ENCODE measurements at places on chromosomes 6 and 20. TPM values are rescaled to one million over a fixed set of nuclear protein-coding genes. Genes with fewer than 3 reads are reported as not detected.

- no peak for DNase-seq
These were observed 81.9 kb upstream of the E2F3 start for GRCh38 chr6:20319520-20320357.

DNA sequence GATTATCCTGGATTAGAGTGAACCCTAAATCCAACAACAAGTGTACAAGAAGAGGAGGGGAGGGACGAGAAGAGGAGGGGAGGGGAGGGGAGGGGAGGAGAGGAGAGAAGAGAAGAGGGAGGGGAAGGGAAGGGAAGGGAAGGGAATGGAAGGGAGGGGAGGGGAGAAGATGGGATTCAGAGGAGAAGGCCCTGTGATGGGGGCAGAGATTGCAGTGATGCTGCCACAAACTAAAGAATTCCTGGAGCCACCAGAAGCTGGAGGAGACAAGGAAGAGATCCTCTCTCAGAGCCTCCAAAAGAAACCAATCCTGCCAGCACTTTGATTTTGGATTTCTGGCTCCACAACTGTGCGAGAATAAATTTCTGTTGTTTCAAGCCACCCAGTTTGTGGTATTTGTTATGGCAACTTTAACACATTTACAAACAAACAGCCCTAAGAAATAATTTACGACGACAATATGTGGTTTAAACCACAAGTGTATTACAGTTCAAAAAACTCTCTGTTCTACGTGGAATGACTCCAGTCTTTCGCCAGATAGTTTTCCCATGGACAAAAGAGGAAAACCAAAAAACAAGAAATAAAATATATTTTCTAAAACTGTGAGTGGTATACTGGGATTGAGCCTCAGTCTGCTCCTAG lies 235.4 kb downstream of the HDGFL1 start:
- no peak for DNase-seq

Gene GGTLC1
- not detected for total RNA-seq

DNA sequence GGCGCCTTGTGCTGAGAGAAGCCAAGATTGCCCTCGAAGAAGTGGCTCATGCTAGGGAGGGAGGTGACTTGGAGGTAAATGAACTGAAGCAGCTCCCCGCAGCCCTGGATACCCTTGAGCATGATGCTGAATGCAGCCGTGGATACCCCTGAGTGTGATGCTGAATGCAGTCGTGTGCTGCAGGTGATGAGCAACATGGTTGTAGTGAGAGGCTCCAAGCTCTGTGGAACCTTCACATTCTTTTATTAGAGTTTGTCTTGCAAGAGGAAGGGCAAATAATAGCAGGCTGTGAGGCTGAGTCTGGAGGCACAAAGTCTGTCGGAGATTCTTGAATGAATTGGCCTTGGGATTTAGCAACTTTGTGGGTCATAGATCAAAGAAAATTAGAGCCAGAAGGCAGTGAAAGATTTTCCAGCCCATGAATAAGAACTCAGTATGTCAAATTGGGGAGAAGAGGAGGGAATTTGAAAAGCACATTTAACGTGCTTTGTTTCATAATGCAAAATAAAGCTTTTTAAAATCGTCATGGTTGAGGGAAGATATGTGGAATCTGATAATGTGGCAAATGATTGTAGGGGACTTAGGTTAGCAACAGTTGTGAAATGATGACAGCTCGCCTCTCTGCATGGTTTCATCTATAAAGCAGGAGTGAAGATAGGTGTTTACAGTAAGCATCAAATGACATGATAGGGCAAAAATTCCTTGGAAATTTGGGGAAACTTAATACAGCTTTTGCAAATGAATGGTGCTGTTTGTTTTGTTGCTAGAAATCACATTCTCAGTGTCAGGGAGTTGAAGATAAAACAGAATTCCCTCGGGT lies 120.1 kb upstream of the TIAM2 start:
- DNase-seq: no peak

Gene GABRR1
- total RNA-seq: 0.17 TPM

Gene HSPA12B
- 6.0 TPM for total RNA-seq

DNA sequence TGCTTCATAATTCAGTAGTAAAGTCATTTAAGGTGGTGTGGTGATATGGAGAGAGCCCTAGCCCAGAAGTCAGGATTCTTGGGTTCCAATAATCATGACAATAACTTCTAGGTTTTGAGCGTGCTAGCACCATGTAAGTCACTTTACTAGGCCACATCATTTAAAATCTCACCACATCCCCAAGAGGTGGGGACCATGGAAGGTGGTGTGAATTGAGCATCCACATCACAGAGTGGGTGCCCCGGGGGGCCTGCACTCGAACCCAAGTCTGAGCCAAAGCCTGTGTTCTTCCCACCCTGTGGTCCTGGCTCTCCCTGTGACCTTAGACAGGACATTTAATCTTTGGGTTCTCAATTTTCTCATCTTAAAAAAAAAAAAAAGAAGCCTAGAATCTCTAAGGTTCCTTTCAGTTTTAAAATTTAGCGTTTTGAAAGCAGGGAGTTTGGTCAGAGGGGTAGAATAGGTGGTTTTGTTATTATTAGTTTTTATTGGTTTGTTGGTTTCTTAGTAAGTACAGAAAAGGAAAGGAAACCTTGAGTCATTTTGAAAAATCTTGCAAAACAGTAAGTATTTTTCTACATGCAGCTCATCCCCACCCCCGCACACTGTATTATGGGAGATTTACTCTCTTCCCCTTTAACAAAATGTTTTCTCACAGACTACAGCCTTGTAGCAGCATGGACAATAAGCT lies 26.4 kb downstream of the ARMC2 start:
- DNase-seq: no peak

DNA sequence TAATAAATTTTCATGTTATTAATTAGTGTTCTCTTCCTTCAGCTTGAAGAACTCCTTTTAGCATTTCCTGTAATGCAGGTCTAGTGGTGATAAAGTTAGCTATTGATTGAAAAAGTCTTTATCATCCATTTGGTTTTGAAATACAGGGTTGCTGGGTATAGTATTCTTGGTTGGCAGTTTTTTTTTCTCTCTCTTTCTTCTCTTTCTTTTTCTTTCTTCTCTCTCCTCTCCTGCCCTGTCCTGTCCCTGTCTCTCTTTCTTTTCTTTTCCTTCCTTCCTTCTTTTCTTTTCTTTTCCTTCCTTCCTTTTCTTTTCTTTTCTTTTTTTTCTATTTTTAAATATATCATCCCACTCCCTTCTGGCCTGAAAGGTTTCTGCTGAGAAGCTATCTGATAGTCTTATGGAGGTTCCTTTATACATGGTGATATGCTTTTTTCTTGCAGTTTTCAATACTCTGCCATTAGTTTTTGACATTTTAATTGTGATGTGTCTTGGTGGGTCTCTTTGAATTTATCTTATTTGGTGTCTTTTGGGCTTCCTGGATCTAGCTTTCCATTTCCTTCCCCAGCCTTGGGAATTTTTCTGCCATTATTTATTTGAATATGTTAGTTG lies 55.4 kb downstream of the CDC5L start:
- no peak for DNase-seq

GRCh38 chr6:4349931-4350330 lies 214.6 kb upstream of the ECI2 start:
- DNase-seq: peak; percentile 80

Gene TMEM74B
- 8.7 TPM for total RNA-seq

DNA sequence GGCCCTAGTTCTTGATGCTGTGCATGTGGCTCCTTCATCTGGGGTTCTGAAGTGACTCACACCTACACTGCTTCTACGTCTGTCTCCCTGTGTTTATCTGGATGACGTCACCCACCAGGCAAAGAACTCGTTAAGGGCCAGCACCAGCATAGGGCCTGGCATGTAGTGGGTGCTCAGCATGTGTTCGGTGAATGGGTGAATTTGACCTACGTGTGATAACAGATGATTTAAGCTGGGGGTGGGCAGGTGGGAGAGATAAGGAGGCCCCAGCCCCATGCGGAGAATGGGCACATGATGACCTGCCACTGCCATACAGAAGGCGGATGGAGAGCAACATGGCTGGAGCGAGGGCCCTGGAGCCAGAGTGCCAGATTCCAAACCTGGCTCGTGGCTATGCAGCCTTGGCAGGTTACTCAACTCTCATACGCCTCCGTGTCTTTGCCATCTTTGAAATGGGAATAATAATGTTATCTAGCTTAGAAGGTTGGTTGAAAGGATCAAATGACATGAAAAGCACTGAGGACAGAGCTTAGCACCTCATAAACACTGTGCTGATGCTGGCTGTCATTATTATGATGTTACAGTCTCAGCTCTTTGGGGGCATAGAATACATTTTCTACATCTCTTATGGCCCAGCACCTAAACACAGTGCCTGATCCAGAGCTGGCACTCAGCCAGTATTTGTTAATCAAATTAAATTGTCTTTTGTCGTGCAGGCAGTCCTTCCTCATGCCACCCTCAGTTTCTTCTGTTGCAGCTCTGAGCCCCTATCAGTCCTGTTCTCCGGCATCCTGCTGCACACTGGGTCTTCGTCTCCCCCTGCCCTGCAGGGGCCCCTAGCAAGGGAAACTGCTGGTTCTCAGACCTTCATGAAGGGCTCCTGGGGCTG lies 39.6 kb downstream of the VEGFA start:
- no peak for DNase-seq

Gene ADISSP
- 13.6 TPM for total RNA-seq

DNA sequence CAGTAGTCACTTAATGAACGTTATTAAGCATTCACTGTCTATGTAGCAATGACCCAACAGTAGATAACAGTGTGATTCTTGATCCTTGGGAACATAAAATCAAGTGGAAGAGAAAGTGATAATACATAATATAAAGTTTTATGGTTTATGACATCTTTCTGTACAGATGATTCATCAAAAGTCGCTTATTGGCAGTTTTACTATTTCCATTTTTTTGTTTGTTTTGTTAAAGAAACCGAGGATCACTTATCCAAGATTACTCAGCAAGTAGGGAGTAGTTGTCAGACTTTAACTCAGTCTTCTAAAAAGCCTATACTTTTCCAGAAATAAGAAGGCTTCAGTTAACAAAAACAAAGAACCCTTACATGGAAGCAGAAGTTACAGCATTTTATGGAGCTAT lies 260.8 kb downstream of the ZFAND3 start:
- DNase-seq: no peak

Gene NKAIN2
- total RNA-seq: not detected

Gene AVP
- total RNA-seq: not detected

GRCh38 chr6:107957308-107957908 lies 600 bp downstream of the SEC63 start:
- DNase-seq: peak; percentile 43

- DNase-seq: no peak
These were observed 11.8 kb downstream of the JPH2 start for GRCh38 chr20:44174996-44175765.

Gene POU3F2
- total RNA-seq: not detected

Gene CTAGE9
- total RNA-seq: not detected

GRCh38 chr6:7328243-7328642 lies 15.2 kb upstream of the SSR1 start:
- DNase-seq: no peak

Gene HLA-DQA1
- 19.8 TPM for total RNA-seq

GRCh38 chr6:83847179-83847578 lies 6.0 kb upstream of the RIPPLY2 start:
- no peak for DNase-seq

- no peak for DNase-seq
These were observed 2.3 kb downstream of the PLAGL2 start for GRCh38 chr20:32205110-32205842.

- no peak for DNase-seq
These were observed 1.6 kb upstream of the ZSCAN12 start for GRCh38 chr6:28401172-28401571.

GRCh38 chr6:142872376-142872775 lies 72.6 kb downstream of the HIVEP2 start:
- DNase-seq: no peak

- no peak for DNase-seq
These were observed 107.1 kb downstream of the CEBPB start for GRCh38 chr20:50297498-50298376.

- DNase-seq: no peak
These were observed 66.6 kb downstream of the AFG1L start for GRCh38 chr6:108361312-108361932.

DNA sequence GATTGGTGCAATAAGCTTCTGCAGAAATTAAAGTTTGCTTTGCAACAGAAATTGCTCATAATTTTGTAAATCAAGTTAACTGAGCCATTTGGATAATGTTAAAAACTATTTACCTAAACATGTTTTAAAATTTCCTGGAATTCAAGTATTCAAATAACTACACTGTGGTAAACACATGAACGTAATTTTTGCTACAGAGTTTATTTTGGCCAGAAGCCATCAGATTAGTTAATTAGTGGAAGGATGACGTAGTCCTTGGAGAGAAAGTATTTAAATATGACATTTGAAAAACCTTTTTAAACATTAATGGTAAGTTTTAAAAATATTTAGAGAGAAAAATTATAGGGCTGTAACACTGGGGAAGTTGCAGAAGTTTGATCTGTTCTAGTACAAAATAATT lies 121.2 kb upstream of the UST start:
- DNase-seq: no peak

DNA sequence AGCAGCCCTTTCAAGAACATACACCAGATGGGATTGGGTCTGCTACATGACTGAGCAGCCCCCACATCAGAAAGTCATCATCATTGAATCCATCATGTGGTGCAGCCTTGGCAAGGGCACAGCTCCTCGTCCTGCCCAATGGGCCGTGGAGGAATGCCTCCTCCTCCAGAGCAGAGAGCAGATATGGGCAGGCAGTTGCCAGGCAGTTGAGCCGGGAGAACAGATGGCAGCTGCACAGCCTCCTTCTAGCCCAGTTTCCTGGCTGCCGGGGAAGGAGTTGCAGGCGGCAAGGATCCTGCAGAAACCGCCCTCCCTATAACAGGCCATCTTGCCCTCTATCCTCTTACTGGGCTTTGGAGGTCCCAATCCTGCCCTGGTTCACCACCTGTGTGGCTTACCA lies 11.9 kb upstream of the ZFAND3 start:
- DNase-seq: no peak

DNA sequence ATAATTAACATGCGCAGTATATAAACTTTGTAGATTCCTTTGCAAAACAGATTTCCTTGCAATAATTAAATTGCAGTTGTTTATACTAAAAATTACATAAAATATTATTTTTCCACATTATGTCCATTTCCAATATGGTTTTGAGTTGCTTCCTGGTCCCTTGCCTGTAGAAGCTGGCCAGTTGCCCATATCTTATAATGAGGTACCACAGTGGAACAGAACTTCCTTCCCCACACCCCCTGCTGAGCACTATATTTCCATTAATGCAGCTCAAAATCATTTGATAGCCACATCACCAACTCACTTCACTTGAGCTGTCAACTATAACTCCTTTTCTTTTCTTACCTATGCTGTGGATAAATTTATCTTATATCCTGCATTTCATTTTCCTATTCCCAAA lies 194.6 kb downstream of the DST start:
- DNase-seq: no peak

GRCh38 chr6:69630767-69631166 lies 166.0 kb downstream of the LMBRD1 start:
- no peak for DNase-seq

GRCh38 chr20:62885896-62886708 lies 24.5 kb upstream of the TCFL5 start:
- DNase-seq: no peak

DNA sequence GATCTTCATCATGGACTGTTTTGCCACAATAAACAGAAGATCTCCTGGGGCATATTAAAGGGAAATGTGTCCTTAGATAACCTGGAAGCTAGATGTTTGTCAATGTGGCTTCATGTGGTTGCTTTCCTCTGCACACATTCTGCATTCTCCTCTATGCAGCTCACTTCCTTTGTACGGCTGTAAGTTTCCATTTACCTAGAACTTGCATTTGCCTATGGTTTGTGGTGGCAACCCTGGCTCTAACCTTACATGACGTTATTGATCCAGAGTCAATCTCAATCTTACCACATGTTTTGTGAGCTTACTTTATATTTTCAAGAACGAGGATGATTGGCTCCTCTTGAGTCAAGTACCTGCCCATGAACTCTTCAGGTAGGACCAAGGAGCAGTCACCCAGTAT lies 863.1 kb downstream of the MAFB start:
- DNase-seq: no peak

- DNase-seq: no peak
These were observed 18.5 kb downstream of the RNF144B start for GRCh38 chr6:18405477-18406293.
